ENCODE measurements at places on chromosomes 2 and 18. TPM values are rescaled to one million over a fixed set of nuclear protein-coding genes. Genes with fewer than 3 reads are reported as not detected.

DNA sequence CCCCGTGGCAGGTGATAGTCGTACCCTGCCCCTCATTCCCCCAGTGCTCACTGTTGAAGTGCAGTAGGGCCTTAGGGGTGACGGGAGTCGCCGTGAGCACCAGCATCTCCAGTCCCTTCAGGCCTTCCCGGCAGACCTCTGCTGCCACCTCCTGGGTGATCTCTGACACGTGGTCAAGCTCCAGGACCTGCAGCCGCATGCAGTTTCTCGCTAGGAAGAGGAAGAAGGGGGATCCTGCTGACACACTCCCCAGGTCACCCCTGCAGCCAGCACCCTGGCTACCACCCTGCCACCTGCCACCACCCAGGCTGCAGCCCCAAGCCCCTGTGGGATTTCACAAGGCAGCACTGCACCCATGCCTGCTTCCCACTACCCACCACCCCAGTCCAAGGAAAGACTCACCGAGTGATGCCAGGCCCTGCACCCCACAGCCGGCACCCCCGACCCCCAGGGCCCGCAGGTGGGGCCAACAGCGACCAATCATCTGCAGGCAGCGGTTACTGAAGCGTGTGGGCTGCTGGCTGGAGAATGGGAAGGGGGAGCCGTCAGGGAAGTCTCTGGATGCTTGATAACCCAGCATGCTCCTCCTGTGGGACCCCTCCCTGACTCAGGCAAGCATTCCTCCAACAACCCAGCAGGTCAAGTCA is 23.8 kb downstream of the FBXO41 start:
- DNase-seq = no peak

DNA sequence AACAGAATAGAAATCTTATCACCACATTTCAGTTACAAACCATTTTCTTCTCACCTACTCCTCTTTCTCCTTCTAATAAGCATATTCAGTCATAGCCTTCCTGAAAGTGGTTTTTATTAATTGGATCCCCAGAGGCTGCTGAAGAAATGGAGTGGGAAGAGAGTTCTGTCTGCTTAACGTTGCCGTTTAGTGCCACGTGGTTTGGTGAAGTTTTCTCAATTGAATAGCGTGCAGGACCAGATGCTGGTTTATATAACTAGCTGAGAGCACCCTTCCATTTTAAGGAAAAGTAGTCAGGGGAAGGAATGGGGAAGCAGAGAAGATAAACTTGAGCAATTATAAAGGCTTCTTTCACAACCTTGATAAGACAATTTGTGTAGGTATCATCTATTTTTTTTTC is 318.7 kb downstream of the PTH2R start:
- DNase-seq = no peak

GRCh38 chr2:195656161-195656858 is 716 bp upstream of the SLC39A10 start:
- DNase-seq = no peak

GRCh38 chr18:48801728-48802542 is 148.8 kb downstream of the SMAD7 start:
- DNase-seq = peak; percentile 27

DNA sequence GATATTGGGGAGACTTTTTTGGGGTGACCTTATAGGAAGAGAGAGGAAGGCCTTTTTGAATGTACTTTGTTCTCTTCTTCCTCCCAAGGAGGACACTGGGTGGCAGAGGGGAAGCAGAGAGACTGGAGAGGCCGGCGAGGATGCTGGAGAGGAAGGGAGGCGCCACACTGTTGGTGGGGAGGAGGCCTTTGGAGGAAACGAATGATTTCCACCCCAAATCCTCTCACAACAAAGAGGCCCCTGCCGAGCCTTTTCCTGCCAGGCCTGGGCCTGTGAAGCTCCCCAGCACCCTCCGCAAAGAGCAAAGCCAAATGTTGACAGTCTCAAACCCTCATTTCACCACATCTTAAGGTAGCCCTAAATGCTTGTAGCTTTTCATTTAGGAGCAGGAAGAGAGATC is 59.0 kb upstream of the UPP2 start:
- no peak for DNase-seq

- DNase-seq = no peak
These were observed 82.0 kb upstream of the TTC39C start for GRCh38 chr18:23932385-23933067.

GRCh38 chr18:21741562-21742314 is 1.1 kb downstream of the MIB1 start:
- DNase-seq = no peak

DNA sequence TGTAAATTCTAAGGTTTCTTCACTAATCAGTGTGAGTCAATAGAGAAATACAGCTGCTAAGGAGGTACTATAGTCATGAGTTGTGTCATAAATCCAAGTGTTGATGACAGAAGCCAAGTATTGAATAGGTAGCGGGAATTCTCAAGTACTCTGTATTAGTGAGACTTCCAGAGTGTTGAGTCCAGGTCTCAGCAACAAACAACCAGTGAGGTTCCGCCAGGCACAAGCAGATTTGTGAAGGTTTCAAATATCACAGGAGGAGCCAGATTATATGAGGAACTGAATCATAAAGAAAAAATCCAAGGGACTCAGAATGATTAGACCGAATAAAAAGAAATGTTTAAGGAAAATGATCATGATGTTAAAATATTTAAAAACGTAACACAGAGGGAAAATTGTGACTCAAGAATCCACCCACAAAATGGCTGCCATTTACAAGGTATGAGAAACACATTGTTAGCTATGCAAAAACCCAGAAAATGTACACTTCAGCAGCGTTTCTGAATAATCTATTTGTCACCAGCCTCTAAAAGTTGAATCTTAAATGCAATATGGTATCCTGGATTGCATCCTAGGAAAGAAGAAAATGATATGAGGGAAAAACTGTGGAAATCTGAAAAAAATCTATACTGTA is 27.3 kb upstream of the EVA1A start:
- no peak for DNase-seq

DNA sequence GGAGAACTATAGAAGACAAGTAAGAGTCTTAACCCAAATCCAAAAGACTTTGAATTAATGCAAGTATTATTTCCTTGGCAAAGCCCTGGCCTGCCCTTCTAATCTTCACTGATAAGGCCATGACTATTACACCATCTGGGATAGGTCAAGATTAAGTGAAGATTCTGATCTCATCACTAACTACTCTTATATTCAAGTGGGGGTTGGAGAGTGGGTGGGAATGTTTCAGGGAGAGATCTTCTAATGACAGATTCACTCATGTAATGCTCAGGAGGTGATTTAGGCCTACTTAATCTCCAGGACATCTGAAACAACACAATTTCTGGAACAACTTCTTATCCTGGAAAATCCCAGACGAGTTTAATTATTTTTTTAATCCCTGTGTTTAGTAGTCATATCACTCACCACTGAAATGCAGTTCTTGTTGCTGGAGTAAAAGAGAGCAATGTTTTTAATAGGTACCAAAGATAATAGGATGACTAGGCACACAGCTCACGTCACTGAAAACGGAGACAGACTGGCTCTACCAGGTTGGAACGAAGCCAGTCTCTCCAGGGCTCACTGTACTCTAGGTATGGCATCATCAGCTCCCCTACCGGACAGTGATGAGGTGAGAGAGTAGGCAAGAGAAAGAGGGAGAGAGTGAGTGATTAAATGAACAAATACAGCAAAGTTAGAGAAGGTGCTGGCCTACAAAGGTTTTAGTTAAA is 133.1 kb downstream of the NCKAP5 start:
- DNase-seq = no peak

GRCh38 chr2:176999301-176999700 is 213.3 kb upstream of the HNRNPA3 start:
- no peak for DNase-seq

- DNase-seq = no peak
These were observed 312.6 kb downstream of the DPP10 start for GRCh38 chr2:114754907-114755563.

DNA sequence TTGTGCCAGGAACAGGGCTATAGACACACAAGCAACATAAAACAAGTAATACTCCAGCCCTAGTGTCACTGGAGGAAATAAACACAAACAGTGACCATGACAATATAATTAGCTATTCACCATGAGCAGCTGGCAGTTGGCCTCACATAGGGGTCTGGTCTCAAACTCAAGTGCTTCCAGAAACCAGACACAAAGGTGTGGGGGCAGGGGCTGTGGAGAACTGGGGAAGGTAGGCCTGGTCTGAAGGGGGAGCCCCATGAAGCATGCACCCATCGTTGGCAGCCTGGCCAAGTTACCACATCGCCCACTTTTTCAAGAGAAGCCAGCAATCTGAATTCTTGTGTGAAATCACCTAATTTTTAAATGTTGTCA is 49.5 kb upstream of the SP3 start:
- DNase-seq = no peak

DNA sequence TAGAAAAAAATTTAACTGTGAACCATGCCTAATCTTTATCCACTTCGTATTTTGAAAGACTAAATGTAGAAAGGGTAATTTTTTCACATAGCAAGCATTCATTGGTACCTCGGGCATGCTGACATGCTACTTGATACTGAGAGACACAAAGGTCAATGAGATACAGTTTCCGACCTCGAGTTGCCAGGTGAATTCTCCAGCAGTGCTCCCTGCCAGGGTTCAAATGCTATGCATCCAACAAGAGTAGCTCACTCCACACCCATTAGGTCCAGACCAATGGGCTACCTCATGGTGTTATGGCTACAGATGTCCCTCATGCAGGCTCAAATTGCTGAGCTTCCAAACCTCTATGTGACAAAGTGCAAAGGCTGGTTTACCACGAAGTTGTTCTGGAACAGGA is 305.8 kb downstream of the PIEZO2 start:
- DNase-seq = no peak

GRCh38 chr18:63550068-63550467 is 7.9 kb downstream of the SERPINB12 start:
- no peak for DNase-seq

DNA sequence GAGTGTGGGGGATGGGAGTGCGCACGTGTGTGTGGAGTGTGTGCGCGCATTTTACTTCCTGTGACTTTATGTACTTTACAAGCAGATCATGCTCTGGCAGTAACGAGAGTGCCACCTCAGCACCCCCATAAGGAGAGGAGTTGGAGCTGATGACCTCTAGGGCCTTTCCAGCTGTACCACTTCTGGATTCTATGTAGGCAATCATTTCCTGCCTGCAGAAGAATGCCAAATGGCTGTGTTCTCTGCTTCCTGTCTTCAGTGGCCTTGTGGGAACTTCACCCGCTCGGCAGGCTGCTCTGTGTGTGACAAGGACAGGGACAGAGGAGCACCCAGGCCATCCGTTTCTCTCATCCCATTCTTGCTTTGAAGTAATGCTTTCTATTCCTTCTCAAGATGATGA is 22.8 kb upstream of the ZNF385B start:
- no peak for DNase-seq

- DNase-seq = no peak
These were observed 20.2 kb downstream of the NFE2L2 start for GRCh38 chr2:177244244-177244771.

GRCh38 chr2:122391726-122392125 is 636.3 kb downstream of the TSN start:
- no peak for DNase-seq

DNA sequence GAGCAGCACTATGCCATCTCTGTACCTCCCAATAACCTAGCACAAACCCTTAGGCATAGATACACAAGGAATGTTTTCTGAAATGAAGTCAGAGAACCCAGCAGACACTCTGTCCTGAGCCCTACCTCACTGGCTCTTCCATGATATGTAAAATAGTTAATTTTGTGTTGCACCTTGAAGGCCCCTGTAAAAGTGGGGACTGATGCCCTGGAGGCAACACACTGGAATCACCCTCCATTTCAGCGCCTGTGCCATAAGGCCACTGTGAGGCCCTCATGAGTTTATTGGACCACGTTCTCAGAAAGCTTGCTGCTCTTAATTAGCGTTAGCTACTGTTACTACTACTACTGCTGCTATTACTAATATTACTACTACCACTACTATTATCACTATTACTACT is 670.1 kb upstream of the SOX11 start:
- no peak for DNase-seq

GRCh38 chr2:8058652-8059051 is 623.2 kb upstream of the ID2 start:
- no peak for DNase-seq

GRCh38 chr2:235937526-235937925 is 230.7 kb downstream of the GBX2 start:
- no peak for DNase-seq

GRCh38 chr18:13454363-13455150 is 236.0 kb downstream of the LDLRAD4 start:
- DNase-seq = no peak

DNA sequence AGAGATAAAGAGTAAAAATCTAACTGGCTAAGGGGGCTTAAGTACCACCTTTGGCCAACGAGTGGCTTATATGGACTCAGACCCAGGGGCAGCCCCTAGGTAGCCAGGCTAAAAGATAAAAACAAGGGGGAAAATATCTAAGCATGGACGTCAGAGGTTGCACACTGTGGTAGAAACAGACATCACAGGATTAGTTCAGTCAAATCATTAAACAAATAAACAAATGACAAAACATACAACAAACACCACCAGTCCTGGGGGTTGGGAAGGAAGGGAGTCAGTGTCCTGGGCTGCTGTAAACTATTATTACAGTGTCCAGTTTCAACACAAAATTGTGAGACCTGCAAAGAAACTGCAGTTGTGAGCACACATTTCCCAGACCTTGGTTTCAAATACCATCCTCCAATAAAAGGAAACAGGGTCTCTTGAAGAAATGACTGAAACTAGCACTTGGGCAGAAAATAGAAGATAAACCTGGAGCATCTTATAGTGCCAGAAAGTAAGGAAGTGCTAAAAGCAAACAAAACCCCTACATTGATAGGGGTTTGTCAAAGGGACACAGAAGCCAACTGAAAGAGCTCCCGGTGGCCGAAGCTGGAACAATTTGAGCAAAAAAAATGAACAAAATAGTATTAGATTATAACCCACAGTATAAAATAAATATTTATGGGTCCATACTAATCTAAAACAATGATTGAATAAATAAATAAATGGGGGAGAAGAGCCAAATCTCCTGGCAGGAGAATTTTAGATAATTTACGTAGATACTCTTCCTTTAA is 154.8 kb upstream of the KLF7 start:
- no peak for DNase-seq

Gene WIPF1
- total RNA-seq = 446 TPM

Gene LRP1B
- not detected for total RNA-seq

Gene TUBB6
- total RNA-seq = 13.3 TPM

Gene VIL1
- not detected for total RNA-seq

Gene CCDC68
- total RNA-seq = not detected

Gene CYP26B1
- total RNA-seq = not detected

Gene UGT1A6
- total RNA-seq = not detected

Gene FBXO48
- total RNA-seq = 4.3 TPM

Gene CENPA
- 34.4 TPM for total RNA-seq

Gene NGEF
- total RNA-seq = not detected

Gene TANC1
- 0.31 TPM for total RNA-seq

Measured in activated naive CD8-positive, alpha-beta T cell treated with anti-CD3 and anti-CD28 coated beads, Interleukin-2, amount 10 ng/mL, durations not matched to agents 7 days and 5 days (primary cell).